ENCODE measurements at places on chromosomes 2 and 18.

GRCh38 chr2:120873958-120874887, 138.6 kb downstream of the GLI2 start:
- no peak for DNase-seq

DNA sequence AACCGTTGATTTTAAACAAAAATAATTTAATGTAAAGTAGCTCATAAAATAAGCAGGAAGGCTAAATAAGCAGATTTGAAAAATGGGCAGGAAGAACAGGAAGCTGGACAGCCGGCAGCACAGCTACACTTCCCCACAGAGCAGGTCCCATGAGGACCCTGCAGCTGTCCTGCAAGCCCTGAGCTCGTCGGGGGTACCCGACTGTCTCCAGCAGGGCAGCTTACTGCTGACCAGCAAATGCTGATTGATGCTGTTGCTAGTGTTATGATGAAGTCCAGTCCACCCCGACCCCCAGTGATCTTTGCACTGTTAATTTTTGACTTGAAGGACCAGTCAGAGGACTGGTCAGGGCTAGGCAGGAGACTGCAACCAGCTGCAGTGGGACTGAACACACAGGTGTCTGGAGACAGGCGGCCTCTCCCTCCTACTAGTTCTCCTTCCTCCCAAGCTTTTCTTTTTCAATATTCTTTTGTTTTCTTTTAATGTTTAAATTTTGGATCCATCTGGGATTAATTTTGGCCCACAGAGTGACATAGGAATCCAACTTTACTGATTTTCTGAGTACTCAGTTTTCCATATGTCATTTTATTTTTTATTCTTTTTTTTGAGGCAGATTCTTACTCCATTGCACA, 27.7 kb downstream of the POLE4 start:
- no peak for DNase-seq

DNA sequence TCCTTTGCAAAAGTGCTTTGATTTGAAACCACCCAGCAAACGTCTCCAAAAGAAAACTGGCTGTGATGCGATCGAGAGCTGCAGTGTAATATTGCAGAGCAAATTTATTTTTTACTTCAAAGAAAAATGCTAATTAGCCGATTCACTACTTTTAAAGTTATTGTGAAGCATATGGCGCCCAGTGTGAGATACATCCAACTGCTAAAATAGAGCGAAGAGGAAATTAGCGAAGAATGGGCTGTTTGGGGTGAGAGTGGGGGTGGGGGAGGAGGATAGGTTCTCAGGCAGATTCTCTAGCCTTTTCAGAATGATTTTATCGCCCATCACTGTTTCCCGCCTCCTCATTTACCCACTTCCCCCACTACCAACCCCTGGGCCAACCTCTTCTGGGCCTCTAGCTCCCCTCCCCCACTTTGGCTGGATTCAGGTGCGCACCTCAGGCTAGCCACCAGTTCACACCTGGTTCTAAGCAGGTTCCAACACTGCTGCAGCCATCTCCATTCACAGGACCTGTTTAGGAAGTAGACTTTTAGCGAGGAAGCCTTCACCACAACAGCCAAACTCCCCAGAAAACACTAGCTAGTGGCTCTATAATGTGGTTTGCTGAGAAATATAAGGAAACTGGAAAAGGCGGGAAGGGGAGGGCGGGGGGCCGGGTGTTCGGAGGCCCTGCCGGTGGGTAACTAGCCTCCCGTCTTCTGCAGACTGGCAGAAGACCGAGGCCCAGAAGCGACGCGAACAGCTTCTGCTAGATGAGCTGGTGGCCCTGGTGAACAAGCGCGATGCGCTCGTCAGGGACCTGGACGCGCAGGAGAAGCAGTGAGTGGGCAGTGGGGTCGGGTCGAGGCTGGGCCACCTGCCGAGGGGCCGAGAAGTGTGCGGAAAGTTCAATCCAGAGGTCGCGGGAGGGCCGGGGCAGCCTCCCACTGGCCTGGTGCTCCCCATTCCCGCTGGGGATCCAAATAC, 6.0 kb upstream of the OTX1 start:
- no peak for DNase-seq

DNA sequence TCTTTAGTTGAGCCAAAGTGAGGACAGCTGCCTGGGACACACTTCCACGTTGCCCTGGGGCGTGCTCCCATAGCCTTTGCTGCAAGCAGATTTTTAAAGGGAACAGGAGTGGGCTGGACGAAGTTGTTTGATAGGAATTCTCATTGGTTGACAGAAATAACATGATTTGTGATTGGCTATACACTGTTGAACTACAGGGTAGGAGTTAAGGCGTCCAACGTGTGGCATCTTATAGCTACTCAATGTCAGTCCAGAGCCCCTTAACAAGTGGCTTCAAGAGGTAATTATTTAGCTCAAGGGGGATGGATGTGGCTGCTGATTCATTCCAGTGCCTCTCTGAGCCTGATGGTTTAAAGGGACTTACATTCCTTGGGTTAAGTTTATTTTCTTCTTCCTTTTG, 65.5 kb downstream of the ACAA2 start:
- no peak for DNase-seq

GRCh38 chr2:191666732-191667131, 11.2 kb upstream of the NABP1 start:
- no peak for DNase-seq

DNA sequence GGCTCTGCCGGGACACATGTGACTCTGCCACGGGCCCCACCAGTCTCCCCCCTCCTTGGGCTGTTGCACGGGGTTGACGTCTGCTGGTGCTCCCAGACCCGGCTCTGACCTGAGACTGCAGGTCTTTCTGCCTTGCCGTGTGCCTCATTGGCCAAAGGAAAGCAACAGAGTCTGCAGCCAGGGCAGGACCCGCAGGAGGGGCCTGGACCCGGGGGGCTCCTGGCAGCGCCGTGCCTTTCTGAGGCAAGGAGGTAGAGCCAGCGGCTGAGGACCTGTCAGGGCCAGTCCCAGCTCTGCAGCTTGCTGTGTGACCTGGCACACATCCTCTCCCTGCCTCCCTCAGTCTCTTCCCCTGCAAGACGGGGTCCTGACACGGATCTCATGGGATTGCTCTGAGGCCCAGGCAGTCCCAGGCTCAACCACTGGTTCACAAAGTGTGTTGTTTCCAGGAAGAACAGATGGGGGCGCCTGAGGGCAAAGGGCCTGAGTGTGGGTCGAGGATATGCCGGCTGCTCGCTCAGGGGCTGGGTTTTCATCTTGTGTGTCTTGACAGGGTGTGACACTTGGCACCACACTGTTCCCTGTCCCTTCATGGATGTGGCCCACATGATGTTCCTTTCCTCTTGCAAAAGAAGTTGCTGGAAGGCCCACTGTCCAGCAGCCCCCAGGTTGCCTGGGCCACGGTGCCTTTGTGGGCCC, 9.0 kb downstream of the CAPN10 start:
- peak; percentile 19 for DNase-seq

GRCh38 chr18:75111760-75112159, 97.2 kb downstream of the PTGR3 start:
- no peak for DNase-seq

- DNase-seq = no peak
Measured at GRCh38 chr2:42693013-42693615, 70.8 kb downstream of the OXER1 start.

- DNase-seq = peak; percentile 61
Measured at GRCh38 chr18:32289483-32290075, 99.7 kb downstream of the MEP1B start.

- DNase-seq = no peak
Measured at GRCh38 chr2:150166313-150167051, 321.0 kb downstream of the RND3 start.

DNA sequence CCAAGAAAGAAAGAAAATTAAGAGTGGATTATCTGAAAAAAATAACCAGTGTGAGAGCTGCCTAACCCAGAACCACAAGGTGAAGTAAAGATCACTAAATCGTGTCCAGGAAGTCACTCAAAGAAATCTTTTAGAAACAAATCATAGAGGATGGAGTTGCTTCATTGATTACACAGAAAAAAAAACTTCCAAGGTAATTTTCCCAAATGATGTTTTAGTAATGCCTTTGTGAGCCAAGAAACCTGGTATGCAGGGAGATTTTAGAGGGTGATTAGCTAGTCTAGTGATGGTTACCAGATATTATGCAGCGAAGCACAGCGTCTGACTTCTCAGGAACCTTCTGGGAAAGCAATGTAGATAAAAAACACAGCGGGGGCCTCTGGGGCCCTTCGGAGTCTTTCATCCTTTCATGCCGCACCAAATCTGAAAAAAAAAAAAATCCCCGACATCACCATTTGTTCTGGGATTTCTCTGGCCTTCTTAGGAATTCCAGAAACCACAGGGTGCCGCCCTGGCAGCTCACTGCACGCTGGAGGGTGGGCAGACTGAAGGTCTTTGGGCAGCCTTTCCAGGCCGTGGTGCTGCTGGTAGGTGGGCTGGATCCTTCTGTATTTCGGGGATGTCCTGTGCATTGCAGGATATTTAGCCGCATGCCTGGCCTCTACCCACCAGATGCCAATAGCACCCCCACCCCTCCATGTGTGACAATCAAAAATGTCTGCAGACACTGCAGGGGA, 17.3 kb downstream of the ALPK2 start:
- DNase-seq = no peak

DNA sequence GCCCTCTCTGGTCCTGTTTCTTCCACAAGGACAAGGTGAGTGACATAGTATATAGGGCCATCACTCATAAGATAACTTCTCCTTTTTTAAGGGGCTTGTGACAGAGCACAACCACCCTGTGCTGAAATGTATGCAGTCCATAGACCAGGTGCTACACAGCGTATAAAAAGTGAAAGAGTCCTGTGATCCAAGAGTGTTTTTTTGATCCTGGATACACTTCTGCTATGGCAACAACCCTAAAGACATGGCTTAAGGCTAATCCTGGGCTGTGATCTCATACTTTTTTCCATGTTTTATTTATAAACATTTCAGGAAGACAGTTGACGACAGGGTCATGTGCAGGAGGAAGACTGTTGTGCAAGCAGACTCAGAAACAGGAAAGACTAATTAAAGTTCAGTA, 400.5 kb upstream of the TCF4 start:
- no peak for DNase-seq

GRCh38 chr2:98818164-98818563, 87.2 kb upstream of the MGAT4A start:
- no peak for DNase-seq

- no peak for DNase-seq
Measured at GRCh38 chr2:121824264-121824663, 68.8 kb downstream of the TSN start.

DNA sequence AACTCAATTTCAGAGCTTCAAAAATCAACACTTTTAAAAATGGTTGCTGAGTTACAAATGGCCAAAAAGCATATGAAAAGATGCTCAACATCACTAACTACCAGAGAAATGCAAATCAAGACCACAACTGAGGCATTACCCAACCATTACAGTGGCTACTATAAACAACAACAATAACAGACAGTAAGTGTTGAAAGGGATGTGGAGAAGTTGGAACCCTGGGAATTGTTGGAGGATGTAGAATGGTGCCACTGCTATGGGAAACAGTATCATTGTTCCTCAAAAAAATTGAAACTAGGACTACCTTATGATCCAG, 173.3 kb upstream of the SPRED2 start:
- DNase-seq = no peak

DNA sequence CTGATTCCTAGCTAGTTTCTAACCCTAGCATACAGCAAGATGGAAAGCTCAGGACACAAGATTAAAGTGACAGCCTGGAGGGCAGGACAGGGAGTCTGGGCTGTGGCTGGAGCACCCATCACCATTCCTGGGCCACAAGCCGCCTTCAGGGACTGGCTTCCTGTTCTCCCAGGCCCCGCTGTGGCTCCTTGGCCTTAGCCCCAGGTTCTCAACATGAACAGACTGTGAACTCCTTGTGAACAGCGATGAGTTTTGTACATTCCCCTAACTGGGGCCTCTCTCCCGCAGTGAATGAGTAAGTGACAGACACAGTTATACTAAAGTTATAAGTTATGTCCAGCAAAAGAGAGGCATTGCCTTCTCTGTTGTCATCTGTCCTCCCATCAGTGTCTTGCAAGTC, 35.9 kb upstream of the SLC14A1 start:
- DNase-seq = no peak

DNA sequence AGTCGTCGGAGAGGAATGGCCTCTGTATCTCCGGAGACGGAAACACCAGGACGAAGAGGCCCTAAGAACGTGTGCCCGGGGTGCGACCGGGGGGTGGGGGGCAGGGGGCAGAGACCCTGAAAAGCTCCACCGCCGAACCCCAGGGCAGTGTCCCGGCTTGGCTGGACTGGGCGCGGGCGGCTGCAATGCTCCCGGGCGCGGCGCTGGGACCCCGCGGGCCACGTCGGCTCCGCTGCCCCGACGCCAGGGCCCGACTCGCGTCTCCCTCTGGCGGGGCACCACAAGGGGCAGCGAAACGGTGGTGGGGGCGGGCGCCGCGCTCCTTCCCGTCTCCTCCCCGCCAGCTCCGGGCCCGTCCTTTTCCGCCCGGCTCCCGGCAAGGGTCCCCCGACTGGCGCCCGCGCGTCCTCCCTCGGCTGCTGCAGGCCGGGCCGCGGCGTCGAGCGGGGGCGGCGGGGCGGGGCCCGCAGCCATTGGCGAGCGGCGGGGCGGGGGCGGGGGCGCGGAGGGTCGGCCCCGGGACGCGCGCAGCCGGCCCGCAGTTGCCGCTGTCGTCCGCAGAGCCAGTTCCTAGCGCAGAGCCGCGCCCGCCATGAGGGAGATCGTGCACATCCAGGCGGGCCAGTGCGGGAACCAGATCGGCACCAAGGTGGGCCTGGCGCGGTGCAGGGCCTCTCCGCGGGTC, at the start of gene TUBB6:
Gene TUBB6, plus strand, starts transcription at position 541 of the 685 bp plus-strand sequence. Its CDS starts 52 bp downstream, at position 593.
- peak; percentile 94 for DNase-seq

DNA sequence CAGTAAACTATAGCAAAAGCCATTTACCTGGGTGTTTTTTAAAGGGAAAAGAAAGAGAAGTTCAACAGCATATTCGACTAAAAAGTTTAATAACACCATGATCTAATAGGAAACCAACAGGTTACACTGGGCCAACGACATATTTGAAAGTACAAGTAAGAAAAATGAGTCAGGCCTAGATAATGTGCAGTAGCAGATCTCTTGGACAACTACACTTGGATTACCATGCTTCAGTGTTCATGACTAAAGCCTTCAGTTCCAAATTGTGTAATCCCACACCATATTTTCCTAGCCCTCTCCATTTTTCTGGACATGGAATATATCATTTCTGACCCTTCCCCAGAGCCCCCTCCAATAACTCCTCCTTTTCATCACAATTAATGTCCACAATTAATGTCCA, 39.1 kb upstream of the FIGN start:
- DNase-seq = peak; percentile 87

GRCh38 chr2:46369783-46370182, 72.6 kb downstream of the EPAS1 start:
- no peak for DNase-seq

DNA sequence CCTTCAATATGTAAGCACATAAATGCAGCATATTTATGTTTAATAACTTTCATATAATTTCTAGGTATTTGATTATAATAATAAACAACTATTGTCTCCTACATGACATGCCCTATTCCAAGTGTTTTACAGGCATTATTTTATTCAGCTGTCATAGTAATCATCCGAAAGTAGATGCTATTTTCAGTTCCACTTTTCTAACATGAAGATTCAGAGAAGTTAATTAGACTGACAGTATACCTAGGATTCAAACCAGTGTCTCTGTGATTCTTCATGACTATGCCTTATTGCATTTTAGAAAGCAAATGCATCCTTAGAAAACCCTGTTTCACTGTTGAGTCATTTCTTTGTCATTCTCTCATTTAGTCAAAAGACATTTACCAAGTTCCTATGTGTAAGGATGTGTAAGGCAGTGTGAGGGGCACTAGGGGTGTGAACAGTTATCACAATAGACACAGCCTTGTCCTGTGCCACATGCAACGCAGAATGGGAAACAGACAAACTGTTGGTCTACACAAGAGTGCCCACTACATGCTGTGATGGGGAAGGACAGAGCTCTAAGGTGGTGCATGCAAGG, 79.8 kb downstream of the DTNA start:
- no peak for DNase-seq

Data from AG08395 (cell line).